Activated naive CD4-positive, alpha-beta T cell treated with anti-CD3 and anti-CD28 coated beads for 36 hours (primary cell): ENCODE measurements at places on chromosomes 6 and 20.

GRCh38 chr20:8242827-8243724 lies 111.0 kb downstream of the PLCB1 start:
- no peak for DNase-seq

GRCh38 chr6:63546697-63547096 lies 25.6 kb upstream of the LOC128125822 start:
- no peak for DNase-seq

DNA sequence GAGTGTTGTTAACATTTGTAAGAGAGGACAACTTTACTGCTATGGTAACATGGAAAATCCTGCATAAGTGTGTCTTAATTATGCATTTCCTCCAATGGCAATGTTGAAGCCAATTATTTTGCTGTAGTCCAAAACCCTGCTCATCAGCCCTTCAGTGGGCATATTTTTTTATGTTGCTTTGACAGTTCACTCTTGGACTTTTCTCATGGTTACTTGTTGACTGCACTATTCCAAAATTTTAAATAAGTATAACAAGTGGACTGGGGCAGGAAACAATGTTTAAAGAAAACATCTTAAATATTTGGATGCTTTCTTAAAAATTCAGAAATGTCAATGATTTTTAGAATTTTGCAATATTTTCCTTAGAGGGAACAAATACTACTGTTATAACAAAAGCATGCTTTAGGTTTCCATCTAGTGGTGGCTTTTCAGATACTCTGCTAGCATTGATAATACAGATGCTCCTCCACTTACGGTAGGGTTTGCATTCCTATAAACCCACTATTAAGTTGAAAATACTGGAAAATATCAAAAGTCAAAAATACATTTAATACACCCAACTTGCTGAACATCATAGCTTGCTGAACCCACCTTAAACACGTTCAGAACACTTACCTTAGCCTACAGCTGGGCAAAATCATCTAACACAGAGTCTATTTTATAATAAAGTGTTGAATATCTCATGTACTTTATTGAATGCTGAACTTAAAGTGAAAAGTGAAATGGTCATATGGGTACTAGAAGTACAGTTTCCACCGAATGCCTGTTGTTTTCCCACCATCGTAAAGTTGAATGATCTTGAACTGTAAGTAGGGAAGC lies 86.4 kb downstream of the ADGRG6 start:
- DNase-seq = no peak

GRCh38 chr6:146305092-146305491 lies 238.5 kb upstream of the RAB32 start:
- no peak for DNase-seq

- no peak for DNase-seq
Measured at GRCh38 chr20:10357061-10357708, 76.8 kb downstream of the MKKS start.

GRCh38 chr20:10508060-10508459 lies 73.0 kb downstream of the SLX4IP start:
- no peak for DNase-seq
